ENCODE measurements at places on chromosomes 2 and 18.

- no peak for DNase-seq
Measured at GRCh38 chr2:190205657-190206056, 114.0 kb downstream of the HIBCH start.

- peak; percentile 83 for DNase-seq
Measured at GRCh38 chr18:62450546-62451410, 72.0 kb upstream of the ZCCHC2 start.

DNA sequence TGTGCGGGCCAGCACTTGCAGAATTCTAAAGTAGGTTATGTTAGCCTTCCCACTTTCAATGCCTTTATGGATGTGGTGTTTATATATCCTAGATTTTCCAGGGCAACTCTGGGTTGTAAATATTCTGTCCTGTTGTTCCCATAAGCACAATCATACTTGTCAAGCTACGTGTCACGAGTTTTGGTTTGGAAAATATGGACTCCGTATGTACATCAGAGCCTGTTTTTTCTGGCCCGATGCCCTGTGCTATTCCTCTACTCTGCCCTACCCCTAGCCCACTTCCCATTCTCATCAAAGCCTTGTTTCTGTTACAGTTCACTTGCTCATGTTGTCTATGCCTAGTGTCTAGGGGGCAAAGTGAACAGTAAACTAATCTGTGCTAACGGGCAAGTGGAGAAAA lies 27.0 kb upstream of the ZEB2 start:
- no peak for DNase-seq

DNA sequence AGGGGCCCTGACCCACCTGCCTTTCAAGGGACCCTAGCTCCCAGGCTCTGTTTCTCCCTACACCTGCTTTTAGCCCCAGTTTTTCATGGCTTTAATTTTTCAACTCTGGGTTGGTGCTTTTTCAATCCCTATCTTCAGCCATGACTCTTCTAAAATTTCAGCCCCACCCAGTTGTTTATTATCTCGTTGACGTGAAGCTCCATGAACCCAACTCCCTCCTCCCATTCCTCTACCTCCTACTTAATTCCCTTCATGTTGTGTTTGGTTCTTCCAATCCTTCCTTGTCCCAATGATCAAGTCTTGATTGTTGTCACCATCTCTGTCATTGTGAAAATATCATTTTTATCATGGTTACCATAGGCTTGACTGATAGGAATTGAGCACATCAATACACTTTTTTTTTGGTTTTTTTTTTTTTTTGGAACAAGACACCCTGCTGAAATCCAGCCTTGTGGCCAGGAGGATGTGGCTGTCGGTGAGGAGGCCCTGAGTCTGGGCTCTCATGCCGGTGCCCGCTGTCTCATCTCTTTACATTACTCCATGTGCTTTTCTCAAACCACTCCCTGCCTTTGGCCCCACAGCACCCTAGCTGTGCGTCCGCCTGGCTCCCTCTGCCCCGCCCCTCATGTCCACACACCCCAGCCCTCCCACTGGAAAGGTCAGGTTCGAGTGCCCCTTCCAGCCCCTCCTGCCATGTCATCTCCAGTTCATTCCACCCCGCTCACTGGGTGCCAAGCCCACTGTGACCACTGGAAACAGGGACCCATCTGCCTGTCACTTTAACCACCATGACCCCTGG lies 39.3 kb downstream of the NAPG start:
- DNase-seq, result no peak

DNA sequence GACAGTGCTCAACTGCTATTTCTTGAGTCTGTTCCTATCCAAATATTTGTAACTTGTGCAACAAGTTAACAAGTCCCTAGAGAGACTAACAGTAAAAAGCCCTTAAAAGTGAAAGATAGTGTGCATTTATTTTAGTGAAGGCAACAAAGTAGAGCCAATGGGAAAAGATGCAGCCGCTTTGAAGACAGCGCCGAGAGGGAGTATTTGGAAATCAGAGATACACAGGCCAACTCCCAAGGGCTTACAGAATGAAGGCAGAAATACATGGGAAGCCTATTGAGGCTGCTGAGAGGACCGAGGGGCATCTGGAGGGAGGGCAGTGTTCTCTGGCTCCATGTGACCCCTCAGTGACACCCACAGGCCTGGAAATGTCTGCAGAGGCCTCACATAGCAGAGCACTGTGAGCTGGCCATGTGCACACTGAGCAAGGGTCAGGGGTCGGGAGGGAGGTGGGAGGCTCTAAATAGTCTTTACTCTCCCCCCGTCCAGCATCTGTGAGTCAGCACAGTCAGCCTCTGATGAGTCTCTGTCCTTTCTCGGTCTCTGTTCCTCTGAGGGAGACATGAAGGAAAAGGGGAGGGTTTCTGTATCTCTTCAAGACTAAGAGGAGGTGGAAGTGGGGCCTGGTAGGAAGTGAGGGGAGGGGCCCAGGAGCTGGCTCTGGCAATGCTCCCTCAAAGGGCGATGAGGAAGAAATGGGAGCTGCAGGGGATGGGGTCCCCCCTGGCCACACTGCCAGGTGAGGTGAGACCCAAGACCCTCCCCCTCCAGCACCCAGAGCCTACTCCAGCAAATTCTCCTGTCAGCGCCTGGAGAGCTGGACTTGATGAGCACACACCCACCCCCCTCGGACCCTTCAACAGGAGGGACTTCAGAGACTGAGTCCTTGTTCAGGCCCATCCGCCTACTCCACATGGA lies 133.6 kb downstream of the SP3 start:
- DNase-seq, result peak; percentile 65

GRCh38 chr18:62721839-62722795 lies 6.8 kb downstream of the PHLPP1 start:
- DNase-seq, result no peak

DNA sequence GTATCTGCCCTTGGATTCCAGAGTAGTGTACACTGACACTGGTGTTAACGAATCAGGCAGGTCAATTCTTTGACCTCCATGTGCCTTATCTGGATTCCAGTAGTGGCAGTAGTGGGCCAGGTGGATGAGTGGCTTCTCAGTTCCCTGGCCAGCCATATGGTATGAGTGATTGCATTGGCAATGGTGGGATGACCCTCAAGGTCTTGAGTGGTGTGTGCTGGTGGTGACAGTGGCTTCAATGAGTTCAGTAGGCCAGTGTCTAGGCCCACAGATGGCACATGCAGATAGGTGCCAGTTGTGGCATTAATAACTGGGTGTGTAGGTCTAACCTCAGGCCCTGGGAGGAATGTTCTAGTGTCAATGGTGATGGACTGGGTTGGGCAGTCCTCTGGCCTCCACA lies 674.1 kb upstream of the NXPH2 start:
- no peak for DNase-seq

All from left cardiac atrium (tissue), 4 donors.